ENCODE measurements at places on chromosomes 1 and 21.

DNA sequence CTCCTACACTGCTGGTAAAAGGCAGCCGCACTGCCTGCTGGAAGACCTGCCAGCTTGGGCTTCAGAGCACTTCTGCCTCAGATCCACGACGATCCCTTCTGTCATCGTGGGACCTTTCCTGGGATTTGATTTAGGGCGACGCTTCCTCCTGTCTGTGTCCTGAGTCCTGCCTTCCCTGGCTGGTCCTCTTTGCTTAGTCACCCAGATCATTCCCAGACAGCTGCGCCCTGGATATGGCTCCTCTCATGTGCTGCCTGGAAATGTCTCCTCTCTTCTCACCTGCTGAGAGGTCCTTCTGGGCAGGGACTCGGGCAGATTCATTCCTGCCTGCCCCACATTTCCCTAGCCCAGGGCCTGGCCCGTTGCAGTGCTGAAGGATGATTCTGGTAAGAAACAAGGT is 72.4 kb upstream of the POU3F1 start:
- no peak for DNase-seq

DNA sequence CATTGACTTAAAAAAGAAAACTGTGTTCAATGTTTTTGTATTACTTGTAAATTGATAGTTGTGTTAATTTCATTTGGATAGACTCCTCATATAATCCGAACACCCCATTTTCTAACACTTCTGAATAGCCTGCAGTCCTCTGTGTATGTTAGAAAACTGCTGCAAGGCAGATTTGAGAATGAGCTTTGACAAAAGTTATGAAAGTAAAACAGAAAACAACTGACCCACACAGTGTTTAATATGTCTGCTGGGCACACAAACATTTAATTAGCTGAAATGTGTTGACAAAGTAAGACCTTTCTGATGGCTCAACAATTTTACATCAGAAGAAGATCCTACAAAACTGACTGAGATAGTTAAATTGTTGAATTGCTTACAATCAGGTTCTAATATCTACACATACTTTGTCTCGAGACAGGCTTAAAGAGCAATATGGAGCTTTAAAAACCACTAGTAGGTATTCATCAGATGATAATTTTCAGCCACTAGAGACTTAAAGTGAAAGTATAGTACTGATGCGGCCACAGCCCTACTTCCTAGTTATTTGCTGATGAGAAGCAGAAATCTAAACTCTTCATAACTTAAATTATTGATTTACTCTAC is 40.0 kb upstream of the PRMT6 start:
- DNase-seq = no peak

DNA sequence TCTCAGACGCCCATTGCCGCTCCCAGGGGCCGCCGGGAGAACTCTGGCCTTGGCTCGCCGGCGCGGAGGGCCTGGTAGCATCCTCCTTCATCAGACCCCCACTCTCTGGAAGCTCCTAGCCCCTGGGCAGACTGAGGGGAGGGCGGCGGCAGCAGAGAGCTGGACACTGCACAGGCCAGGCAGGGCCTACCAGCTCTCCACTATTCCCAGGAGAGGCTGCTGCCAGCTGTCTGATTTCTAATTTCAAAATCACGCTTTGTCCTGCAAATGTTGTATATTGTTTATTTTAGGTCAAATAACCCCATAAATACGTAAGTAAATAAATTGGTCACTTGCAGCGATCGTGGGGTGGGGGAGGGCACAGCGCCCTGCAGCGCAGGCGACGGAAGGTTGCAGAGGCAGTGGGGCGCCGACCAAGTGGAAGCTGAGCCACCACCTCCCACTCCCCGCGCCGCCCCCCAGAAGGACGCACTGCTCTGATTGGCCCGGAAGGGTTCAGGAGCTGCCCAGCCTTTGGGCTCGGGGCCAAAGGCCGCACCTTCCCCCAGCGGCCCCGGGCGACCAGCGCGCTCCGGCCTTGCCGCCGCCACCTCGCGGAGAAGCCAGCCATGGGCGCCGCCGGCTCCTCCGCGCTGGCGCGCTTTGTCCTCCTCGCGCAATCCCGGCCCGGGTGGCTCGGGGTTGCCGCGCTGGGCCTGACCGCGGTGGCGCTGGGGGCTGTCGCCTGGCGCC is at the start of gene MTARC1:
TSS of gene MTARC1 (plus strand) at position 577 of the 732 bp plus-strand sequence. CDS start at position 609, 32 bp downstream.
- peak; percentile 45 for DNase-seq

DNA sequence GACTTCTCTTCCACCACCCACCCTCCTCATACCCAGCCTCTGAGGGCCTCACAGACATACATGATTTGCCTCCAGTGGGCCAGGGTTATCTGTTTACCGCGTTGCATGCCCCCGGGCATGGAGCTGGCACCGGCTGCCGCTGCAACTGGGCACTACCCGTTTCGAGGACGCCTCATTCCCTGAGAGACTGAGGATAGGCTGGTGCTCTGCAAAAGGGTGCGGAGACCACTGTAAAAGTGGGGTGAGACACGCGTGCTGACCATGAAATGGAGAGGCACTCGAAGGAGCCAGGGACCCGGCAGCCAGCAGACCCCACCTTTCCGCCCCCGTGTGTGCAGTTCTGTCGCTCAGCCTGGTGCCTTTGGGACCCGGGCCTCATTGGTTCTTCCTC is 20.6 kb downstream of the TP73 start:
- DNase-seq = no peak

DNA sequence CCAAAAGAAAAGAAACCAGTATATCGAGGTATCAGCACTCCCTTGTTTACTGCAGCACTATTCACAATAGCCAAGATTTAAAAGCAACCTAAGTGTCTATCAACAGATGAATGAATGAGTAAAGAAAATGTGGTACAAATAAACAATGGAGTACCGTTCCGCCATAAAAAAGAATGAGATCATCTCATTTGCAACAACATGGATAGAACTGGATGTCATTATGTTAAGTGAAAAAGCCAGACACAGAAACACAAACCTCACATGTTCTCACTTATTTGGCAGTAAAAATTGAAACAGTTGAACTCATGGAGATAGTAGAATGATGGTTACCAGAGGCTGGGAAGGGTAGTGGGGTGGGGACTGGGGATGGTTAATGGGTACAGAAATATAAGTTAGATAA is 4.3 kb upstream of the GNG5 start:
- DNase-seq = no peak

DNA sequence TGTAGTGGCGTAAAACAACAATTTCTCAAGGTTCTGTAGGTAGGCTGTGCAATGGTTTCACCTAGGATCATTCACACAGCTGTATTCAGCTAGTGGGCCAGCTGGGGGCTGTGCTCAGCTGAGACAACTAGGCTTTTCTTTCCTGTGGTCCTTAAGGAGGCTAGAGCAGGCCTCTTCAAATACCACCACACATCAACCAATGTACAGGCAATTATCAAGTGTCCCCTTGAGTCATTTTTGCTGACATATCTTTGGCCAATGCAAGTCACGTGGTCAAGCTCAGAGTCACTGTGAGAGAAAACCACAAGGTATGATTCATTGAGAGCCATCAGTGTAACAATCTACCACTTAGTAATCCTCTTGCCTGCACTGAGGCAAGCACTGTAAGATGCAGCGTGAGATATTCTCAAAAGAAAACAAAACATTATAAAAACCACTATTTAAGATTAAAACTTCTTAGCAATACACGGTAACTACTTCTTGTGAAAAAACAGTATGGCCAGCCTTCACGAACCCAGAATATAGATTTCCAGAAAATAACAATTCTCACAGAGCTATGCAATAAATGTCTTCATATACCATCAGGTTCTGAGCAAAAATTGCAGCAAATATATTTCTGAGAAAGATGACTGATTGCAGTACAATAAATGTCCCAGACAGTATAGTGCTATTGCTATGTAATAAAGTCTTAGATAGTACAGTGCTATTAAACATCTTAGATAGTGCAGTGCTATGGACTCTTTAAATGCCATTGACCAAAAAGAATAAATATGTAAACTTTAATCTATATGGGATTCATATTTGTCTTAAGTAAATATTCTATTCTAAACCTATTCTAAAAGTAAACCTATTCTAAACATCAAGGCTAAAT is 55.3 kb downstream of the NME7 start:
- DNase-seq = no peak

- no peak for DNase-seq
These were observed 5.0 kb upstream of the ADGRB2 start for GRCh38 chr1:31768939-31769704.

GRCh38 chr1:174761335-174761734 is 238.4 kb upstream of the CACYBP start:
- DNase-seq = no peak

GRCh38 chr1:85065550-85065949 is 17.2 kb upstream of the MCOLN3 start:
- DNase-seq = no peak

GRCh38 chr1:30879940-30880677 is 28.4 kb downstream of the SDC3 start:
- no peak for DNase-seq

DNA sequence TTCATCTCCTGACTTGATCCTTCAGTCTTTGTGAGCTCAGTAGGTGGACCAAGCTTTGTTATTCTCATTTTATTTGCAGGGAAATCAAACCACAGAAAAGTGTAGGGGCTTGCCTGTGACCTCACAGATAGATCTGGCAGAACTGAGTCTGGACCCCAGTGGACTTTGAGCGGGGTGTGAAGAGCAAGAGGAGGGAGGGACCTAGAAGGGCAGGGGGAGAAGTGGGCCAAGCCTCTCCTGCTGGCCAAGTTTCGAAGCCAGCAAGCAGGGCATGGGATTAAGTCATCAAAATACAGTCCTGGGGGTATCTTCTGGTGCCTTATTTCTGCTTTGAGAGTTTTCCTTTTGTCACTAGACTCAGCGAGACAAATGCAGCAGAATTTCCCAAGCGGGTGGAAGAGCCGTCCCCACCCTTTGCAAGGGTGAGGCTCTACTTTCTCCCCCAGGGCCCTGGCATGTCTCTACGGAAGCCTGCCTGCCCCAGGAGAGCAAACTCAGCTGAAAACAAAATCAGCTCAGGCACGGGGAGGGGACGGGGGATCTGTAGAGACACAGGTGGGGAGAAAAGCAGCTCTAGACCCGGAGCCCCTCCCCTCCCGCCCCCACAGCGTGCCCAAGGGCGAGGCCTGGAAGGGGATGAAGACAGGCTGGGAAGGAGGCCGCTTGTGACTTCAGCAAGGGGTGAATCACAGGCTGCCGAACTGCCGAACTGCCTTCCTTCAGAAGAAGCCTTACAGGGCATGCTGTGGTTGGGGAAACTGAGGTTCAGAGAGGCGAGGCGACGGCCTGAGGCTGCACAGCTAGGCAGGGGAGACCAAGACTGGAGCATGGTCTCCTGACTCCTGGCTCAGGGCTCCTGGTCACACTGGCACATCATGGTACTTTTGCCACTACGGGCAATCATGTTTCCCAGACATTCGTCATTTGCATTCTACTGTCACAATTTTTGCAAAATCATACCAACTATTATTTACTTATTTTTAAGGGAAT is 19.2 kb downstream of the PKP1 start:
- DNase-seq = no peak

- no peak for DNase-seq
These were observed 80.3 kb downstream of the NME7 start for GRCh38 chr1:169287280-169287679.

- no peak for DNase-seq
These were observed 11.2 kb upstream of the IGSF3 start for GRCh38 chr1:116678732-116679090.

DNA sequence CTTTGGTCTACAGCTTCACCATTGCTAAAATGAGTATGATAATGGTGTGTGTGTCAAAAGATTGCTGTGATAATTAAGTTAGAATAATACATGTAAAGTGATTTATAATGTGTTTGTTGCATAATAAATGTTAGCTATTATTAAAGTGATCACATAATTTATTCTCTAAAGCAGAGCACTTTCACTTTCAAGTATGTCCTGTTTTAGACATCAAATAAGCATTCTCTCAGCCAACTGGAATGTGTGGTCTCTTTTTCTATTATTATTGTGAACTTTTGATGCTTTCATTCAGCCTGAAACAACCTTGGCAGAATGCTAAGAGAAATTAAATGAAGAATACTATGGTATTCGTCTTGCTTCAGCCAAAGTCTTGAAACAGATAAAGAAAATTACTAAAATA is 102.8 kb upstream of the COL11A1 start:
- no peak for DNase-seq

DNA sequence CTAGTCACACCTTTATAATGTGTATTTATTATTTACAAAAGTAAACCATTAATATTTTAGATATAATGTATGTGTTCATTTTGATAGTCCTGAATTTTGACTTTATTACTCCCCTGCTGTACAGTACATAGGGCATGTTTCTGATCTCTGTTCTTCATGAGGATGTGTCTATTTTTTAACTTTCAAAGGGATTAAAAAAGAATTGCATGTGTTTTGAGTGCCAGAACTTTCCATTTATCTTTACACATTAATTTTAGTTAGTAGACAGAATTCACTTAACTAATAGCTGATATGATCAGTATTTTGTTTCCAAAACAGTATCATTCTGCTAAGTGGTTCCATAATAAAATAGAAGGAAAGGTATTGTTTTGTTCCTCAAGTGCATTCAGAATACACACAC is 3.1 kb downstream of the PBX1 start:
- no peak for DNase-seq

DNA sequence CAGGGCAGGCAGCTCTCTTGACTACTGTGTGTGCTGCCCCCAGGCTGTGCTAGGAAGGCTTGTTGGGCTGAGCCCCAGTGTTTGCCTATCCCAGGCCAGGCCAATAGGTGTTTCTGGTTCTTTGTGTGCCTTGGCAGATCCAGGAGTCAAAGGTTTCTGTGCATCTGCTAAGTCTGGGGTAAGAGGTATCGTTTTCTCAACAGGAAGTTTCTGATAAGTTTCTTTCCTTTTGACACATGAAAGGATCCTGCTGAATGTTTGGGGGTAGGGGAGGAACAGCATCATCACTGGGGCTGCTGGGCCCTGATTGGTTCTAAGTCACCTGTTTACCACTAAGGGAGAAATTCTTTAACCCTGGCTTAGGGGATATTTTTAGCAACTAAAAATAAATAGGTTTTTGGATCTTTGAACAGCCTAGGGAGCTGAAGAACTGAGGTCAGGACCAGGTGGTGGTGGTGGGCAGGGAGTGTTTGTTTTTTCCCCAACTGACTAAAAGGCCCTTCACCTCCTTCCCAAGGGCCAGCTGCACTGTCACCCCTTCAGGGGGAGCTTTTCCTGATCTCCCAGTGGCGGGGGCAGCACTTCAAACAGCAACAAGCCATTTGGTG is 85.1 kb downstream of the KCNN3 start:
- DNase-seq = peak; percentile 46

DNA sequence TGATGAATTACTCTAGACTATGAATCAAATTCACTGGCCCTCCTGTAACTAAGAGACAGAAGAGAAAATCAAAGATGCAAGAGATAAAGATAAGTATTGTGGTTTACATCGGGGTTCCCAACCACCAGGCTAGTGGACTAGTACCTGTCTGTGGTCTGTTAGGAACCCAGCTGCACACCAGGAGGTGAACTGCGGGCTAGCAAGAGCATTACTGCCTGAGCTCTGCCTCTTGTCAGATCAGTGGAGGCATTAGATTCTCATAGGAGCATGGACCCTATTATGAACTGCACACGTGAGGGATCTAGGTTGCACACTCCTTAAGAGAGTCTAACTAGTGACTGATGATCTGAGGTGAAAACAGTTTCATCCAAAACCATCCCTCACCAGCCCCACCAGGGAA is 58.9 kb upstream of the DUSP10 start:
- no peak for DNase-seq
